ENCODE measurements at places on chromosomes 7 and 10.
A peak's percentile ranks its signal among the peaks of the same experiment; 100 is the strongest.

DNA sequence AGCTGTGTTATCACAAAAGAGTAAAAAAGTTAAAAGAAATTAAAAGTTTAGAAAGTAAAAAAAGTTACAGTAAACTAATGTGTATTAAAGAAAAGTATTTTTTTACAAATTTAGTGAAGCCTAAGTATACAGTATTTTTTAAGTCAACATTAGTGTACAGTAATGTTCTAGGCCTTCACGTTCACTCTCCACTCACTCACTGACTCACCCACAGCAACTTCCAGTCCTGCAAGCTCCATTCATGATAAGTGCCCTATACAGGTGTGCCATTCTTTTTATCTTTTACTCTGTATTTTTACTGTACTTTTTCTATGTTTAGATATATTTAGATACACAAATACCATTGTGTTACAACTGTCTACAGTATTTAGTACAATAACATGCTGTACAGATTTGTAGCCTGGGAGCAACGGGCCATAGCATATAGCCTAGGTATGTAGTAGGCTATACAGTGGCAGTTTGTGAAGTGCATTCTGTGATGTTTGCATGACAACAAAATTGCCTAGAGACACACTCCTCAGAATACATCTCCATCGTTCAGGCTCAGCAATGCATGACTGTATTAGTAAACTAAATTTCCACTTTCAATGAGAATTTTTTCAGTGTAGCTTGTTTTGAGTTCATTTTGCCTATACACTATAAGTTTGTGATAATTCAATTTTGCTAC is 539.9 kb upstream of the C7orf33 start:
- no peak for DNase-seq

DNA sequence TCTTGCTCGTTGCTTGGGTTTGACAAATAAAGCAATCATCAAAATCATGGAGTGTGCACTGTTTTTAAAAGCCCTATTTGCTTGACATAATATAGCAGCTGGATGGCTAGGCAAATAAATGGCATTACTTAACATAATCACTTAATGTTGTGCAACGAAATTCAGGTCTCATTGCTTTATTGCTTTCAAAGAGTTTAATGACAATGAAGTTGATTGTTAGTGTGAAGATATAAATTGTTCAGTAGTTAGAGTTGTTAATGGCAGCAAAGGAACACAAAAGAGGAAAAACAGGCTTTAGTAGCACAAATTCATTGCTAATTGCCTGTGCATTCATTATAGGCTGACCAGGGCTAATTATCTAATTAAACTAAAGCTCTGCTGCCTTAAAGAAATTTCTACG is 7.6 kb upstream of the ADO start:
- DNase-seq, result no peak

DNA sequence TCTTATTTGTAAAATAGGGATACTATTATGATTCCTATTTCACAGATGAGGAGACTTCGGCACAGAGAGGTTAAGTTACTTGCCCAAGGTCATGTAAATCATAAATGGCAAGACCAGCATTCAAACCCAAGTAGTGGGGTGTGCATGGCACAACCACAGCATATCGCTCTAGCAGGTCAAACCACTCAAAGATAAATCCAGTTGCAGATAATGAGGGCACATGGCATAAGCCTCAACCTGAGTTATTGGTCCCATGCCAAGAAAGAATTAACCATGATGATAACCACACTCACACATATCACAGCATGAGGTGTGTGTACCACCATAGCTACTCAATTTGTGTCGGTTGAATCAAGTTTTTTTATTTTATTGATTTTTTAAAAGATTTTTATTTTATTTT is 180.5 kb downstream of the CREB5 start:
- DNase-seq, result no peak

- DNase-seq, result no peak
Measured at GRCh38 chr7:143318661-143319060, 2.8 kb downstream of the CLCN1 start.

DNA sequence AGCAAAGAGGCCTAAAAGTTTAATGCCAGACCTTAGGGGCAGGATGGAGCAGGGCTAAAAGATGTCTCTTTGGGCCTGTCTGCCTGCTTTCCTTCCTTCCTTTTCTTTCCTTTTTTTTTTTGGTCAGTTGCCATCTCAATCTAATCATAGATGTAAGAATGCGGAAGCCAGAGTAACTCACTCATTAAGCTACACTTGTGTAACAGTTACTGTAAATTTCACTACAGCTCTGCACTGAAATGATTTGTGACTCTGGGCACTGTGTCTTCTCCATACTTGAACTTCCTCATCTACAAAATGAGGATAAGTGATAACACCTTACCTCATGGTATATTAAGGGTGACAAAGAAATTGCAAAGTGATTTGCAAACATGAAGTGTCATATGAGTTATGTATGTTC is 75.5 kb upstream of the AGK start:
- no peak for DNase-seq

DNA sequence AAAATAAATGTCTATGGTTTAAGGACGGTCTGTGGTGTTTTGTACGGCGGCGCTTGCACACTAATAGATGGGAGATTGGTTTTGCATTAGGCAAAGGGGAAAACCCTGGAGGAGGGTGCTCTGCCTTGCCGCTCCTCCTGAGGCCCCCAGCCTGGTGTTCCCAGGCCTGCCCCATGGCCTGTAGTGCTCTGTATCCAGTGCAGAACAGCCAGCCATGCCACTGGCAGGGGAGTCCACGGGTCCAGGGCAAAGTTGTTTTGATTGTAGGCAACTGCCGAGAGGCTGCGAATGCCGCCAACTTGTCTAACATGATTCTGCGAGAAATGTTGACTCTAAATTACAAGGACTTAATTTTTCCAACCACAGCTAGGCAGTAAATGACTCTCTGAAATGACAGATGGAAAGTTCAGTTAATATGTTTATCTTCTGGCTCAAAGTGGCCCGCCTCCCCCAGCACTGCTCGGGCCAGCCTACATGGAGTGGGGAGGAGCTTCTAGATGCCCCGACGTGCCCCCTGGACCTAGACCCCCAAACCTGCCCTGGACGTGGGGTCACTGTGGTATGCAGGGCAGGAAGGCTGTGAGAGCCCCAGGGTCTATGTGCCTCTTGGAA is 104.6 kb upstream of the GDF10 start:
- no peak for DNase-seq

GRCh38 chr7:3914051-3914775 is 613.2 kb downstream of the SDK1 start:
- no peak for DNase-seq

- no peak for DNase-seq
Measured at GRCh38 chr10:119318411-119319160, 111.2 kb downstream of the GRK5 start.

DNA sequence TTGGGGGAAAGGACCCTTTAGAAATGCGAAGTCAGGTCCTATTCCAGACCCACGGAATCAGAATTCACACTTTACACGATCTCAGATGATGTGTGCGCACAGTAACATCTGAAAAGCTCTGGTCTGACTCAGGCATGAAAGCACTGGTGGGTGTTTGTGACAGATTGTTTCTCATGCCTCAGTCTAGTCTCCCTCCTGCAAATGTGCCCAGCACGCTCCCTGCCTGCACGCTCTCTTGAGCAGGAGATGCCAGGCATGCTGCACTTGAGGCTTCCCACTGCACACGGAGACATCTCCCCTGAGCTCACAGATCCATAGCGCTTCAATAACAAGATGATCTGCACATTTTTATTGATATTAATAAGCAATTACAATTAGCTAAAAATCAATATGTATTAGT is 23.6 kb upstream of the ZNF37A start:
- DNase-seq, result no peak

DNA sequence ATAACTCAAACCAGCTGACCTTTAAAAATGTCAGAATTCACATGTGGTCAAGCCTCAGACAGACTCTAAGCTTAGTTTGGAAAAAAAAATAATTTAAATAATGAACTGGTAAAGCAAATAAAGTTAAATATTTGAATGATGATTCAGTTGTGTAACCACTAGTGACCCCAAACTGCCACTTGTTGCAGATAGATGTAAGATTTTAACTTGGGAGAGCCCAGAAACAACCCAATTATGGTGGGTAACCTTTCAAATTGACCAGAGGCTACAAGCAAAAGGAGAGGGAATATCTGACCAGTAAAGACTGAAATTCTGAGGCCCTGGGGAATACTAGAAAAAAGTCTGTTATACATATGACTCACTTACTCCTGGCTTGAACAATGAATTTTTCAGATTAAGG is 268.1 kb downstream of the HPSE2 start:
- no peak for DNase-seq

- no peak for DNase-seq
Measured at GRCh38 chr10:7046615-7047014, 364.2 kb downstream of the SFMBT2 start.

DNA sequence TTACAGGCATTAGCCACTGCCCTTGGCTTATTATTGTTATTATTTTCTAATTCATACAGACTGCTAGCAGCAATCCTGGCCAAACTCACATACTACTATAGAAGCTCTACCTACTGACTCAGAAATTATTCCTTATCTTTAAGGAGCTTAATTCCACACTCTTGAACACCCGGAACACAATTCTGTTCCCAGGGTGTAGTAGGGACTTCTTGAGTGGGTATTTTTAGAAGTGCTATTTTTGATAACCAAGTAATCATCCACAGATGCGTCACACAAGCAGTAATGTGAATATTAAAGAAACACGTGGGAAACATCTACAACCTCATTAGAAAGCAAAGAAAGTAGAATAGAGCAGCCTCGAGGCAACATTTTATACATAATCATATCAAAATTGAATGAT is 149.2 kb downstream of the PTEN start:
- DNase-seq, result no peak

GRCh38 chr10:32189400-32190084 is 133.3 kb upstream of the KIF5B start:
- peak; percentile 15 for DNase-seq

GRCh38 chr10:124313374-124313773 is 105.3 kb downstream of the OAT start:
- DNase-seq, result no peak

DNA sequence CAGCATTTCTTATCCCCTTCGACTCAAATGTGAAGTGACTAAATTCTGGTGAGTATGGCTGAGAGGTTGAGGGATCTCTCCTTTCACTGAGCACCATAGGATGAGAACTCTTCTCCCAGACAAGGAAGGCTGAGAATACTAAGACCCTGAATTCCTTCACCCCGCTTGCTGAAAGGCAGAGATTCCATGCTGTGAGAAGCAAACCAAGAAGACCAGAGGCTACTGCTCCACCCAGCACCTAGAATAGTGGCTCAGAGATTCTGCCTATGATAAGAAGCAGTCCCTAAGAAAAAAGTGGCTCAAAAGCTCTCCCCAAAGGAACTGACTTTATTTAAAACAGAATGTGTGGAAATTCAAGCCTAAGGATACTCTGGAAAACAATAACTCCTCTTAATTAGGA is 26.7 kb upstream of the WNT2 start:
- DNase-seq, result no peak

- no peak for DNase-seq
Measured at GRCh38 chr10:133091316-133091715, 3.6 kb downstream of the ADGRA1 start.

DNA sequence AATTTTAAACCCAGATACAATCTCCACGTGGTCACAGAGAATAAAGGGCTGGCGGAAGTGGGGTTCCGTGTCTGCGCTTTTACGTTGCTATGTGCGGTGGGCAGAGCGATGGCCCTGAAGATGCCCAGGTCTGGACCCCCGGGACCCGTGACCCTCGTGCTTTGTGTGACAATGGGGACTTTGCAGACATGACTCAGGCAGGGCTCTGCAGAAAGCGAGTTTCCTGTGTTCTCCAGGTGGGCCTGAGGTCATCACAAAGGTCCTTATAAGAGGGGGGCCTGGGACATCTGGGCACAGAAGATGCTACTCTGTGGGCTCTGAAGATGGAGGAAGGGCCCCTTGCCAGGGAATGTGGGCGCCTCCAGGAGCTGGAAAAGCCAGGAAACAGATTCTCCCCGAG is 95.3 kb downstream of the ELFN1 start:
- DNase-seq, result no peak

- DNase-seq, result no peak
Measured at GRCh38 chr10:58028597-58029366, 238.9 kb downstream of the IPMK start.

DNA sequence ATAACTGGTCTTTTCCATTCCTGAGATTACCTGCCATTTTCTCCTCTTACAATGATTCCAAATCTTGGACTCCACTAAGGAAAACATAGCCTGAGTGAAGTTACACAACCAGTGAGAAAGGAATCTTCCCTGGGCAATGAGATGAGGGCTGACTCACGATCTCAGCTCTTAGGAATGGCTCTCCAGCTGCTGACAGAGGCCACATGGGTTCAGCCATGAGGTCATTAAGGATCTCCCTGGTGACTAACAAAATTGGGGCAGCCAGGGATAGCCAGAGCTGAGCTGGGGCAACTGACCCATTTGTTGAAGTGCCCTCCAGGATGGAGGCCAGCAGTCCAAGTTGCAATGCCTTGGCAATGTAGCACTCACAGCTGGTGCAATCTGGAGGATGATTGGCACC is 78.7 kb upstream of the MKLN1 start:
- no peak for DNase-seq

GRCh38 chr7:14021069-14021468 is 31.6 kb upstream of the ETV1 start:
- no peak for DNase-seq

GRCh38 chr10:95289003-95289920 is 1.5 kb downstream of the PDLIM1 start:
- peak; percentile 13 for DNase-seq

DNA sequence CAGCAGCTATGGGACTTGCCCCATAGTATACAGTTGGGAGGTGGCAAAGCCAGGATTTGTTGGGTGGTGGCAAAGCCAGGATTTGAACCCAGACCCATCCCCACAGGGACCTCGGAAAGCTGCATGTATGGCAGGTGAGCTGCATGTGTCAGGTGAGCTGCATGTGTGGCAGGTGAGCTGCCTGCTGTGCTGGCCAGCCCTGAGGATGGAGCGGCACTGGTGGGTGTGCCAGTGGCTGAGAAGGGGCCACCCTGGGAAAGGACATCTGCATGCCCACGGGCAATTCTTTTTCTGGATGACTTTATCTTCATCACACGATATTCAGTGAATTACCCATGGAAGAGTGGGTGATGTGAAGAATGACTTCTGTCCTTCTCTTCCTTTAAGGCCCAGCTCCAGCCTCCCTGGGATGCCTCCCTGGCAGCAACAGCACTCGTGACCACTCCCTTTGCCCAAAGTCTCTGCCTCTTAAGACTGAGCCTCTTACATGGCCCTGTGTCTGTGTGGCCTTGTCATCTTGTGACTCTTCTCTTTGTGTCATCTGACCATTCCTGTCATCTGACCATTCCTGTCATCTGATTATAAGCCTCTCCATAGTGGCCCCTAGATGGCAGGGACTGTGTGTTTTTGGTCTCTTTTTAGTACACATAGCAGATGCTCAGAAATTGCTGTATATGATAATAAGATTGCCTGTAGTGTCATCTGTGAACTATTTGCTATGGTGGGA is 25.0 kb downstream of the CLEC2L start:
- no peak for DNase-seq

GRCh38 chr7:103989200-103989784 is at the start of gene RELN:
TSS of gene RELN (minus strand) at chr7:103989658. CDS start at chr7:103989356, 302 bp downstream.
- DNase-seq, result no peak

- no peak for DNase-seq
Measured at GRCh38 chr10:69223028-69223342, 2.9 kb downstream of the HKDC1 start.

GRCh38 chr7:16462431-16462889 is 3.1 kb downstream of the SOSTDC1 start:
- no peak for DNase-seq

- peak; percentile 25 for DNase-seq
Measured at GRCh38 chr10:86391236-86391840, 24.7 kb upstream of the GRID1 start.

Measured in NAMALWA (cell line).